ENCODE measurements at places on chromosomes 12 and 14.
A peak's percentile ranks its signal among the peaks of the same experiment; 100 is the strongest.

- H3K36me3 ChIP-seq: peaks cover 5% of the 10 kb centered on the region
- peaks cover 27% of the 10 kb centered on the region for H3K4me1 ChIP-seq
- peak overlapping the region; percentile 99 for H3K4me3 ChIP-seq
- no peaks in the 10 kb centered on the region for H3K27me3 ChIP-seq
Measured at GRCh38 chr14:77098529-77099353, 683 bp downstream of the CIPC start.

- H3K36me3 ChIP-seq: peaks cover 13% of the 10 kb centered on the region
- H3K4me3 ChIP-seq: no peak overlapping the region
- peak overlapping the region; percentile 43 for H3K27ac ChIP-seq
- peaks cover 12% of the 10 kb centered on the region for H3K4me1 ChIP-seq
Measured at GRCh38 chr14:73223049-73223448, 14.3 kb upstream of the PAPLN start.

- no peak overlapping the region for H3K27ac ChIP-seq
- H3K4me1 ChIP-seq: no peaks in the 10 kb centered on the region
- H3K36me3 ChIP-seq: no peaks in the 10 kb centered on the region
- H3K4me3 ChIP-seq: no peak overlapping the region
- no peak for DNase-seq
Measured at GRCh38 chr12:104273503-104273902, 30.0 kb upstream of the EID3 start.

DNA sequence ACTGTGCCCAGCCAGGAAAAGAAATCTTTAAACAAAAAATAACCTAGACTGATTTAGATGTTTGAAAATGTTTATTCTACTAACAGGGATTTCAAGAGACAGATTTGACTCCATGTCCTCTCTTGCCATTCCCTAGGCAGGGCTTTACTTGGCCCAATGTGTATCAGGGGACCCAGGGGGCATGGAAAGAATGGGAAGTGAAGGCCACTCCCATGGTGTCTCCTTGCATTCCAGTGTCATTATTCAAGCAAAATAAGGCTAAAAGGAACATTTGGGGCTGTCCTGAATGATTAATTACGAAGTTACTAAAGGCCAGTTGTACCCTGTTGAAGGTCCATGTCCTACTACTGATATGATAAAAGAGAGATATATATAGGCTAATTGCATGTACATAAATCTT lies 151.9 kb upstream of the ATF7IP start:
- no peaks in the 10 kb centered on the region for H3K27me3 ChIP-seq
- H3K36me3 ChIP-seq: peaks cover 2% of the 10 kb centered on the region
- no peak for DNase-seq
- H3K4me1 ChIP-seq: peaks cover 12% of the 10 kb centered on the region

DNA sequence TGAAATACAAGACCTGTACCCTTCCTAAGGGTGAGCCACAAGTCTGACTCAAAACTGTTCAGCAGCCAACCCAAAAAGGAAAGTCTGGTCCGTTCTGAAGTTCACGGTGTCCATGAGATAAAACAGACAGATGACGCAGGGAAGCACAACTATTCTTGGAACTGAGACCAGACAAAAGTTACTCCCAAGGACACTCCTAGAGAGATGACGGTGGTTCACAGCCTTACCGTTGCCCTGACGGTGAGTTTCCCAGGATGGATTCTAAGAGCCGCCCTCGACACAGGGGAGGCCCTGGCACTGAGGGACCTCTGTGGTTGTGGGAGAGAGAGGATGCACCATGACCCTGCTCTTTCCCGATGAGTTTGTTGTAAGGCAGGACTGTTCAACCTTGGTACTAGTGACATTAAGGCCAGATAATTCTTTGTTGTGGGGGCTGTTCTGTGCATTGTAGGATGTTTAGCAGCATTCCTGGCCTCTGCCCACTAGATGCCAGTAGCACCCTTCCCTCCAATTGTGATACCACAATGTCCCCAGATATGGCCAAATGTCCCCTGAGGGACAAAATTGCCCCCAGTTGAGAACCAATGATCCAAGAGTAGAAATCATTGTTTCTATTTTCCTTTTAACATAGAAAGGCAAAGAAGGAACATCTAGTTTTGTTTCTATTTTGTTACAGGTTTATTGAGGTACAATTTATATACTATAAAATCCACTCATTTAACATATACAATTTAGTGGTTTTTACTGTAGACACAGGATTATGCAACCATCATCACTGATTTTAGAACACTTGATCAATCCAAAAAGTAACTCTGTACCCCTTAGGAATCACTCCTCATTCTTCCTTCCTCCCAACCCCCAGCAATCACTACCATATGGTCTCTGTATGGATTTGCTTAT lies 23.0 kb downstream of the OR10P1 start:
- no peaks in the 10 kb centered on the region for H3K36me3 ChIP-seq
- no peak for DNase-seq
- no peak overlapping the region for H3K4me3 ChIP-seq
- peaks cover 3% of the 10 kb centered on the region for H3K4me1 ChIP-seq
